Chondrocyte (in vitro differentiated cells): ENCODE measurements at places on chromosomes 4 and X. TPM values are rescaled to one million over a fixed set of nuclear protein-coding genes. Genes with fewer than 3 reads are reported as not detected.

CXCL13 gene
- not detected in 3 replicates for total RNA-seq

RGN gene
- total RNA-seq: 0.33 TPM in 1 of 3 replicates, not detected in the others

- H3K27ac ChIP-seq: no peak overlapping the region
- no peaks in the 10 kb centered on the region for H3K36me3 ChIP-seq
- H3K4me1 ChIP-seq: no peaks in the 10 kb centered on the region
- H3K27me3 ChIP-seq: no peaks in the 10 kb centered on the region
These were observed 29.6 kb upstream of the PAGE1 start for GRCh38 chrX:49725401-49725800.

GRCh38 chr4:128986019-128986418 is 107.3 kb downstream of the SCLT1 start:
- H3K36me3 ChIP-seq: peaks cover 27% of the 10 kb centered on the region
- H3K4me3 ChIP-seq: no peak overlapping the region
- H3K4me1 ChIP-seq: peaks cover 7% of the 10 kb centered on the region

GRCh38 chrX:10676235-10676957 is 56.0 kb upstream of the MID1 start:
- no peaks in the 10 kb centered on the region for H3K4me1 ChIP-seq
- no peak for DNase-seq
- H3K4me3 ChIP-seq: no peak overlapping the region
- no peak overlapping the region for H3K27ac ChIP-seq
- no peaks in the 10 kb centered on the region for H3K36me3 ChIP-seq
